ENCODE measurements at places on chromosomes 3 and 15.

- no peak for DNase-seq
These were observed 206.1 kb downstream of the PDZRN3 start for GRCh38 chr3:73418681-73419080.

DNA sequence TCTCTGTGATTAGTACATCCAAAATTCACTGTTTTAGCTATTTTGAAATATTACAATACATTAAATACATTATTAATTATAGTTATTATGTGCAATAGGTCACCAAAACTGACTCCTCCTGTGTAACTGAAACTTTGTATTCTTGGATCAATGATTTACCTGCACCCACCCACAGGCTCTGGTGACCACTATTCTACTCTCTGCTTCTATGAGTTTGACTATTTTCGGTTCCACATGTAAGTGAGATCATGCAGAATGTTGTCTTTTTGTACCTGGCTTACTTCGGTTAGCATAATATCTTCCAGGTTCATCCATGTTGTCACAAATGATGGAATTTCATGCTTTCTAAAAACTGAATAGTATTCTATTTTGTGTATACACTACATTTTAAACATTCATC, 43.8 kb downstream of the SLC2A2 start:
- DNase-seq: no peak

DNA sequence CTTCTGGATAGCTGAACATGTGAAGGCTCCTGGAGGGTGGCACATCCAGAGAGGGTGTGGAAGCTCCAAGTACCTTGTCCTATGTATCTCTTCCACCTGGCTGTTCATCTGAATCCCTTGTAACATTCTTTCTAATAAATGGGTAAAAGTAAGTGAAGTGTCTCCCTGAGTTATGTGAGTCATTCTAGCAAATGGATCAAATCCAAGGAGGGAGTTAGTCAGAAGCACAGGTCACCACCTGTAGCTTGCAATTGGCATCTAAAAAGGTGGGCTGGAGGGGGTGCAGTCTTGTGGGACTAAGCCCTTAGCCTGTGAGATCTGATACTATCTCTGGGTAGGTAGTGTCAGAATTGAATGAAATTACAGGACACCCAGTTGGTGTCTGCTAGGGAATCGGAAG, 71.0 kb downstream of the WWTR1 start:
- no peak for DNase-seq

DNA sequence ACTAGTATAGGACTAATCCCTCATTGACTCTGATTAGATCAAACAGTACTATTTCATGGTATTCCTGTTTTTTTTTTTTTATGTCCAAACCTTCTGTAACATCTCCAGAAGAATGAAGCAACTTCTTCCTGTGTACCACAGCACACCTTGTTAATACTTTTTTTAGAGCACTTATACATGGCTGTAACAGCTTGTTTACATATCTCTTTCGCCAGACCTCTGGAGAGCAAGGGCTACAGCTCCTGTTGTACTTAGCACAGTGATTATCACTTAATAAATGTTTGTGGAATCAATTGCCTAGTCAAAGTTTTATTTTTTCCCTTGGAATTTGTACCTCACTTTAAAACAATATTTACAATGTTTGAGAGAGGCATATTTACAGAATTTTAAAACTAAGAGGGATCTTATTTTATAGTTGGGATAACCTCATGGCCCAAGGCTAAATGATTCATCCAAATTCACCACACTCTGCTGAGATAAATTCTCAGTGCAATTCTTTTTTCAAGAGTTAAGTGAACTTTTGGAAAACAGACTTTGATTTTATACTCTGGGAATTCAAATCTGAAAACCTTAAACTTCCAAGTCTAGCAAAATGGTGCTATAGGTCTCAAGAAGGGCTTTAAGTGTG, 9.2 kb upstream of the GATM start:
- DNase-seq: no peak

GRCh38 chr15:50053055-50053856, 65.8 kb downstream of the ATP8B4 start:
- DNase-seq: no peak

DNA sequence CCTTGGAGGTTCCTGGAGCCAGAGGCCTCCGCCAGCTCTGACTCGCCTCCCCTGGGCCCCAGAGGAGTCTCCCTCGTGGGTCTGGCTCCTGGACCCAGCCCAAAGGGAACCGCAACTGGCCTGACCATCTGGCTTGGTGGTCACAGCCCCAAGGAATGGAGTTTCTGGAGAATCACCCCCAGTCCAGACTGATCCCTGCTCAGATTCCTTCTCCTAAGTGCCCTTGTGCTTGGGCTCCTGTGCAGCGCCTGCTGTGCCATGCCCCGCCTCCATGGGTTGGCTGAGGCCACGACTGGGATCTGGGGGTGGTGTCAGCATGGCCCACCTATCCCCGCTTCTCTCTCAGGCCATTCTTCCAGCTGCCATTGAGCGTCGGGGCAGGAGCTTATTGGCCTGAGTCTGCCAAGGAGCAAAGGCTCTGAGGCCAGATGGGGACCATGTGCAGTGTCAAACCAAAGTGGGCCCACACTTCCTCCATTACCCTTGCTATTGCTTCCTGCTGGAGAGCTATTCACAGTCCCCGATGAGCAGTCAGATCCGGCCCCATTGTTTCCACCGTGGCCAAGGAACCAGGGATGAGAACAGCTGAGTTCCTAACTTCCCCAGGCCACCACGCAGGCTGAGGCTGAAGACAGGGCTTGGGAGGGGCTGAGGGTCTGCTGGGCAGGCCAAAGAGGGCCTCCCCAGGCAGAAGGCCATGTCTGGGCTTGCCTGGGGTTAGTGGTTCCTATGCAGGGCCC, 19.0 kb downstream of the CSPG4 start:
- no peak for DNase-seq

DNA sequence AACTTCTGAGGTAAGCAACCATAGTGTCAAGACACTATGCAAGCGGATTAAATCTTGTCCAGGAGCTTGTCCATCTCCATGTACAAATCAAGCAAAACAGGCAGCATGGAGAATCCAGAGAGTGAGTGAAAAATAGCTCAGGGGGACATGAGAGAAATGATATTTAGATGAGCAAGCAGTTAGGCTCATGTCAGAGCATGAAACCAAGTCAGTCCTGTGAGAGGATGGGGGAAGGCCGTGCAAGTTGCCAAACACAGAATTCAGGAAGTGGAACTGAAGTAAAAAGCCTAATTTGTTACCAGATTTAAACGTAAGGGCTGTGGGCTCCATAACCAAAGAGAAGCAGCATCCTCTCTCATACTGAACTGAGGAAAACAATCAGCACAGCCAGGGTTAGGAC, 995.9 kb downstream of the MCTP2 start:
- DNase-seq: no peak

- no peak for DNase-seq
These were observed 156.0 kb downstream of the NAALADL2 start for GRCh38 chr3:175015056-175015635.

- DNase-seq: peak; percentile 8
These were observed at the start of gene TOPBP1 for GRCh38 chr3:133661454-133662277. TOPBP1 (minus strand) TSS chr3:133661941; CDS start chr3:133661127, 814 bp downstream.

GRCh38 chr3:152554980-152555379, 280.0 kb upstream of the P2RY1 start:
- DNase-seq: no peak

DNA sequence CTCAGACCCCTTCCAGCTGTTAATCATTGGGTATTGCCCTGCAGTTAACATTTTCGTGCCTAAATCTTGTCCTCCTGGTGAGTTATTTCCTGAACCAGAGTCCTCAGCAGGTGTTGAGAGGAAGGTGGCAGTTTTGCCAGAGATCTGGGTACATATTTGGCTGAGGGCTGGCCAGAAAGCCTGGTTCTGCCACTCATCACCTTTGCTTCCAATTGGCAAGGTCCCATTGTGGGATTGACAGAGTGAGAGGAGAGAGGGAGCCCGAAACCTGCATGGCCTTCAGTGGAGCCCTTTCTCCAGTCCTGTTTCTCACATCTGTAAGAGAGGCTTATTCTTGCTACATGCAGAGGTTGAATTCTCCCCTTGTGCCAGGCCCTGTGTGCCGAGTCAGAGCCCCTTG, 8.9 kb upstream of the TKT start:
- no peak for DNase-seq

DNA sequence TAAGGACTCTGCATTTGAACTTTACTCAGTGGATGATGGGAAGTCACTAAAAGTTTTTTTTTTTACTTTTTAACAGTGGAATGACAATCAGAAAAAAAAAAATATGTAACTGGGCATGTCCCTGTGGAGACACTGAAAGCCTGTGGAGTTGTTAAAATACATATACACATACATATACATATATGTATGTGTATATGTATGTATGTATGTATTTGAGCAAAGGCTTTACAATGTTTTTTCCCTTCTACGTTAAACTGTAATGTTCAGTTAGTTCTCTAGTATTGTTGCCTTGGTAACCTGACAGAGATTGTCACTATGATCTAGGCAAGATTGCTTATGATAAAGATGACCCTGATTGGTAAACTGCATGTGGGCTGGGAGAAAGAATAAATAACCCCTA, 30.3 kb downstream of the NSUN3 start:
- DNase-seq: no peak

DNA sequence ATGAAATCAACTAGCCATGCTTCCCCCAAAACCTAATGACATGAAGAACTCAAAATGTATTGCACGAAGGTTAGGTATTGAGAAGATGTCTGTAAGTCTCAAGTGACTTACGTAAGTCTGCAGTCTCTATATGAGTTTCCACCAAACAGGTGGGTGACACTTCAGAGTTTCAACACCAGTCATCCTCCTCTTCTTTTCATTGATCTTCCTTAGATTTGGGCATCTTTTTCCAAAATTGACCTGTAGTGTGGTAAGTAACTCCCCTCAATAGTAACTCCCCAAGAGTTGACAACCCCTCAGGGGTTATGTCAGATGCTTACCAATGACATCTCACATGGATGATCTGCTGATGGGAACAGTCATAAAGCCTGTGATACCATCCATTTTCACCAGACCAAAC, 46.1 kb downstream of the GPR176 start:
- DNase-seq: no peak

- no peak for DNase-seq
These were observed 660.8 kb upstream of the UBE2E2 start for GRCh38 chr3:22542311-22542710.

GRCh38 chr3:129609591-129610182, 3.2 kb upstream of the PLXND1 start:
- DNase-seq: no peak

DNA sequence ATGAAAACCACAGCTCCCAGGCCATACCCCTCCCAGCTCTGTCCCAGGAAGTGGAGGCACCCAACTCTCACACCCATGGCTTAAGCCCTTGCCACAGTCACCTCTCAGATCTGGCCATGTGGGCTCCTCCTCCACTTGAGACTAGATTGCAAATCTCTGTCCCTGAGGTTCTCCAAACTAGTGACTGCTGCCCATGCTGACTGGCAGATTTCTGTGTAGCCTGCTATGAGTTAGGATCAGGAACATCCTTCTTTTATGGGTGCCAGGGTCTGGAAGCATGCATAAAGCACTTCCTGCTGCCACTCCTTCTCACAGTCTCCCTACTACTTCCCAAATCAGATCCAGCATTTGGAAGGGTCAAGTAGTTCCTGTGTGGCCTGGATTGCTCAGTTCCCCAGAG, 59.6 kb upstream of the GOLIM4 start:
- no peak for DNase-seq

DNA sequence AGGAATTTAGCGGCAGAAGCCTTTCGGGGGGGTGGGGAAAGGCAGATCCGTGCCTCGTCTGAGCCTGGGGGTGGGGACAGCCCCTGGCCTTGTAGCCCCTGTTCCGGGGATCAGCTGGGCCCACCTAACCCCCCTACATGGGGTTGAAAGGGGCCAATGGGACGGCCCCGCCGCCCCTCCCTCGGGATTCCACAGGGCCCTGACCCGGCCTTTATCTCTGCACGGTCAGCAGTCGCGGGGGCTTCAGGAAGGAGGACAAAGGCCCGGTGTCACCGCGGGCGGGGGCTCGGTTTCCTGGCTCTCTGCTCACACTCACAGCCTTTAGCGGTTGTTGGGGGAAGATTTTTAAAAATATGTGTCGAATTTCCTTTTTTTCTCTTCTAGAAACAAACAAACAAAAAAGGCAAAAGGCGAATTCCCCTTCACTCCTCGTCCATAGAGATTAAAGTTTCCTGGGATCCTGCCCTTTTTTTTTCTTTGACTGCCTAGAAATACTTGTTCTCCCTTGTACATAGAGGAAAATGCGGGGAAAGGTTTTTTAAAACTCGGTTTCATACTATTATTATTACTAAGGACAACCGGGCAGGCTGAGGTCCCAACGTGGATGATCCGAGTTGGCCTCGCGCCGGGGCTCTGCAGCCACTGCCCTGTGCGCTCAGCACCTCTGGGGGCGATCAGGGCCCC, 7.9 kb downstream of the FOXL2 start:
- DNase-seq: no peak

DNA sequence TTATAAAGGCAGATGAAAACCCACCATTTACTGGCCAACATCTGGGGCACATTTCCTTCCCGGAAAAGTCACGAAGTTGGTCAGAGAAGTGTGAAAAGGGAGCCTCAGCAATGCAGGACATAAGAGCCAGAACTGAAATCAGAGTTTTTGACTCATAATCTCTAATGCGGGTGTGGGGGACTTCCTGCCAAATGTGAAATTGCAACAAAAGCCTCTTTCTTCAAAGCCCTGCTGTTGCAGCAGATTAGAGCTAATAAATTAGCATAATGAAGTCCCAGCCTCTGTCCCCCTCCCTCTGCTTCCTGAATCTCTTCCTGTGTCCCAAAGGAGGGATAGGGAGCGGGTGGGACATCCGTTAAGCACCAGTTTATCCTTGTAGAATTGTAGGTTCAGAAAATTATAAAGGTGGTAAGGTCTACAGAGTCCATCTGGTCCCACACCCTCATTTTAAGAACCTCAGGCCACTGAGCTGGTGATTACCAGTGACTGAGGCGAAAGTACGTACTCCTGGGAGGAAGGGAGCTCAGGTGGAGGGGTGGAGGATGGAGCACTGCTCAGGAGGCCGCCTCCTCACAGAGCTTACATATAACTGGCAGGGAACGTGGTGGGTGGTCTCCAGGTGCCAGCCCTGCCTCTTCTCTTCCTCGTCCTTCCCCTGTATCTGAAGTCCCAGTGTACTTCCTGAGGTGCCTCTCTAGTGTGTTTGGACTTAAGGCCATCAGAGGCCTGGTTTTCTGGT, 35.0 kb downstream of the ST6GAL1 start:
- DNase-seq: no peak

DNA sequence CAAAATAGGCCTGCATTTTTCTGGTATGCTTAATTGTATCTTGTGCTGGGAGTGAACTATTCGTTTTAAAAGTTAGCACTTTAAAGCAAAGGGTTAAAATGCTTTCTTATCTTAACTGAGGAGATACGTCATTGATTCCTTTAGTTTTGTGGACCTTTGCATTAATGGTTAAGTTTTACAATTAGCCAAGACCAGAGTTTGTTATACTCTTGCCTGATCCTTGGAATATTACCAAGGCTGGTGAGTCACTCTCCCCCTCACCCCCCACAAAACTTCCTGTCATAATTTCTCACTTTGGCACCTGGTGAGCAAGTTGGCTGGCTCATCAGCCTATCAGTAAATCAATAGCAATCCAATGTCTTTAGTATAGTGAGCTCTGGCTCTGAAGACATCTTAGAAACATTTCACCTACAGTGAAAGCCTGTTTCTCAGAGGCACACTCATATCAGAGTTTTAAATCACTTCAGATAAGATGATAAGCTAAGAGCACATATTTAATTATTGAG, 26.7 kb downstream of the SLC2A2 start:
- no peak for DNase-seq

Measured in cortex of kidney (tissue), 1 donor.